NCI-H187 (cell line): ENCODE measurements at places on chromosomes 5 and 9.

DNA sequence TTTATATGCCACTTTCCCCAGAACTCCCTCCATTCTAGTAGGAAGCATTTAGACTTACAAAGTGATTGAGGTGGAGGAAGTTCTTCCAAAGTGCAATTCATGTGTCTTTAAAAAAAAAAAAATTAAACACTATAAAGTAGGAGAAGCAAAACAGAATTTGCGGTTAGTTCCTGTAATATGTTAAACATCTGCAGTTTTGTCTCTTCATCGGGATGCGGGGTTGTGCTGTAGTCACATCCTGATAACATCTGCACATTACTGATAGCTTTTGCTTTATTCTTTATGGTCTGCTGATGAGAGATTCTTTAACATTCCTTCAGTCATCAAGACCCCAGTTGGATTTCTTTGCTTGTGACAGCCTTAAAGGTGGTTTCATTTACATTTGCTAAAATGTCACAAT, 694.3 kb downstream of the NR2F1-AS1 start:
- DNase-seq, result no peak

- no peak for DNase-seq
Observed at GRCh38 chr9:96574931-96575351, 44.7 kb downstream of the CDC14B start.

DNA sequence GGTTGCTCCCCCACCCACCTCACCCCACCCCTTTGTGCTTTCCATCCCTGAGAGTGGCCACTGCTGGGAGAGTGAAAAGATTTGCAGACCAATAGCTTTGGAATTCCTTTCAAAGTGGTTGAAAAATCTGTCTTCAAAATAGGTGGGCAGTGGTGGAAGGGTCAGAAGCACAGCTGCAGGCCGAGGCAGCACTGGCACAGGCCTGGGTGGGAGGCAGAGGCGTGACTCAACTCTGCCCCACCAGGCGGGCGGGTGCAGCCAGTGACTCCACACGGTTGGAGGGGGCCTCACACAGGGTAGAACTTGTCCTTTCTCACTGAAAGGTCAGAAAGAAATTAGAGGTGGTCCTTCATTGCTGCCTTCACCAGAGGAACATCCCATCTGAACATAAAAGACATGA, 214.9 kb upstream of the TBCA start:
- DNase-seq, result no peak

- no peak for DNase-seq
Observed at GRCh38 chr5:113081881-113082546, 105.4 kb downstream of the DCP2 start.

DNA sequence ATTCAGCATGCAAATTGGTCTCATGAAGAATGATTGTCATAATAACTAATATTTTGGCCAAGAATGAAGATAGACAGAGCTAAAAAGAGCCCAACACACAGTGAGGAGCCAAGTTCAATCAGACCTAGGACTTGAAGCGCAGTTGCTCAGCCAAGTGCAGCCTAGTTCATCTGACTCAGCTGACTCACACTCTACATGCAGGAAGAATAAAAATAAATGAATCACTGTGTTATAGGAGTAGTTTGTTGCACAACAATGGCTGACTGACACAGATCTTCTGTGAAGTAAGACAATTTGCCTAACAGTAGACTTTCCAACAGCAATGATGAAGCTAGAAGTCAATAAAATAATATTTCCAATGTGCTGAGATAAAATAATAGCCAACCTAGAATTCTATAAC, 261.5 kb downstream of the CEMIP2 start:
- no peak for DNase-seq

- no peak for DNase-seq
Observed at GRCh38 chr5:139501381-139501780, 18.8 kb upstream of the STING1 start.

- no peak for DNase-seq
Observed at GRCh38 chr5:163565931-163566608, 60.7 kb downstream of the MAT2B start.

- DNase-seq, result no peak
Observed at GRCh38 chr9:34983209-34983608, 6.3 kb upstream of the DNAJB5 start.

DNA sequence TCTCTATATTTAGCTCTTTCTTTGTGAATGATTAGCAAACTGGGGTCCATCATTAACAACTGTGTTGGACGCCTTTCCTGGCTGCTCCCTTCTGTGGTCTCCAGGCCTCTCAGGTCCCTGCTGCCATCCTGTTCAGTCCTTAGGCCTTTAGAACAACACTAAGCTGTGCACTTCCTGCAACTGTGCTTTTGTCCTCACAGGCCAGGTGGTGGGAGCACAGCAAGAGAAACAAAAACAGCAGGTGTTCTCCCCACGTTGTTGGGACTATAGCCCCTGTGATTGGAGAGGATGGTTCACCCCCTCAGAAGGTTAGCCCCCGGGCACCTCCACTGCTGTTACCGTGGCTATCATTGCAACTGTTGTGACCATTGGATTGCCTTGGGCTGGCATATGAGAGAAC, 41.7 kb upstream of the CLINT1 start:
- no peak for DNase-seq

GRCh38 chr5:88660947-88661805, 221.8 kb downstream of the MEF2C start:
- DNase-seq, result peak; percentile 93

GRCh38 chr5:143147902-143148301, 255.6 kb downstream of the NR3C1 start:
- DNase-seq, result no peak

DNA sequence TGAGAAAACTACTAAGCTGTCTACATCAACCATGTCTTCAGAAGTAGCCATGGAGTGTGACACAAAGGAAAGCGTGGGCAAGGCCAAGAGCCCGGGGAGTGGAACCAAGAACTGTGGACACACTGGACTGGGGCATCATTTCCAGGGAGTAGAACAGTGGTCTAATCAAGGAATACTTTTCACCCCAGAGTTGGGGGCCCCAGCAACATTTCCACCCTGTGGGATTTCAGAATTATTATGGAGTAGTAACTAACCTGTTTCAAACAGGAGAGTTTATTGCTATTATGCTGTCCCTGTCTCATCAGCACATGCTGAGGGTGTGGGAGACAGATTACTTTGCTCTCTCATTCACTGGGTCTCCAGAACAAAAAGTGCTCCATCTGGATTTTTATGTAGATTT, 58.0 kb upstream of the FSTL4 start:
- DNase-seq, result no peak

GRCh38 chr9:37165644-37166043, 45.3 kb downstream of the ZCCHC7 start:
- no peak for DNase-seq

GRCh38 chr9:95102001-95102433, 215.5 kb downstream of the FANCC start:
- DNase-seq, result no peak

DNA sequence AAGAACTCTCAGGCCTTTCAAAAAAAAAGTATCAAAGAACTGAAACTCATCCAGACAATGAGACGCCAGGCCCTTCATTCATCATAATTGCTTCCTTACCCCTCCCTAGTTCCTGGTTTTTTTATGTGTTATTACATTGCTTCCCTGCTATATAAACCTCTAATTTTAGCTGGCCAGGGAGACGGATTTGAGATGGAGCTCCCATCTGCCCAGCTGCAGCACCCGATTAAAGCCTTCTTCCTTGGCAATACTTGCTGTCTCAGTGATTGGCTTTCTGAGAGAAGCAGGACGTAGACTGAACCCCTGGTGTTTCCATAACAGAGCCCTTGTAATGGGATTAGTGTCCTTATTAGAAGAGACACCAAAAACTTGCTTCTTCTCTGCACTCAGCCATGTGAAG, 62.4 kb downstream of the BARX1 start:
- DNase-seq, result no peak

GRCh38 chr9:138049779-138050471, 172.3 kb downstream of the CACNA1B start:
- DNase-seq, result no peak

DNA sequence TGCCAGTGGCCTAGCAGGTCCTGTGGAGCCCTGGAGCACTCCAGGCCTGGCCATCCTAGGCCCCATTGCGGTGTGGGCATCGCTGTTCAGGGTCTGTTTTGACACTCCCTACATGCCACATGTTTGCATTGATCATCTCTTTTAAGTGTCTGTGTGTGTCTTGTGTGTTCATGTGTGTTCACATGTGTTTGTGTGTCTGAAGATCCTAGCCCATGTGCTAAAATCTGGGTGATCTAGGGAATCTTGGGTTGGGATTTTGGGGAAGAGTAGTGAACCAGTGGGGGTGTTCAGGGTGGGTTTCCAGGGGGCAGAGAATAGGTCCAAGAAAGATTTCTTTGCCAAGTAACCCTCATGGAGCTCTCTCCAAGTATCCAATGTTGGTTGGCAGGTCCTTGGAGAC, 8.4 kb downstream of the PSD2 start:
- DNase-seq, result no peak

- no peak for DNase-seq
Observed at GRCh38 chr5:79581535-79581934, 30.7 kb upstream of the TENT2 start.

DNA sequence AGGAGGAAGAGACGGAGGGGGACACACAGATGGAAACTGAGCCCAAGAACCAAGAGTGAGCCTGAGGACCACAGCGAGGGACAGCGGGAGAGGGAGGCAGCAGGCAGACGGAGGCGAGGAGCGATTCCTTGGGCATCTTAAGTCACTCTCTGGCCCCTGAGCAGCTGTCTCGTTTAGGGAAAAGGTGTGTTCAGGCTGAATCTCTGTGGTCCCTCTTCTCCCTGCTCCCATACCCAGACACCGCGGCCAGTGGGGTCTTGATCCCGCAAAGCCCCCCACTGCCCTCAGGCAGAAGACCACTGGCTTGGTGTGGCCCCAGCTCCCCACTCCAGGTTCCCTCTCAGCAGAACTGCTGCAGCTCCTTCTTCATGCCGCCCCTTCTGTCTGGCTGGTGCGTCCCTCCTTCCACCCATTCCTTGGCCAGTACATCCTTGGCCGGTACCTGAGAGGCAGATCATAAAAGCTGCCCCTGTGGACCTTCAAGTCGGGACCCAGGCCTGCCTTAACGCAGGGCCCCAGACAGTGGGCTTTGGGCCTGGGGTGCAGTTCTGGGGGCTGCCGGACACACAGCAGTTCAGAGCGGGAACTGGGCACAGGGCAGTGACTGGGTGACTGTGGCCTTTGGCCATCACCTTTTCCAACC, 5.8 kb upstream of the RALGDS start:
- DNase-seq, result no peak

GRCh38 chr9:37650873-37651768, at the start of gene FRMPD1:
Gene FRMPD1 (plus strand): TSS chr9:37650954. CDS start chr9:37692642, 41,688 bp downstream.
- peak; percentile 46 for DNase-seq

DNA sequence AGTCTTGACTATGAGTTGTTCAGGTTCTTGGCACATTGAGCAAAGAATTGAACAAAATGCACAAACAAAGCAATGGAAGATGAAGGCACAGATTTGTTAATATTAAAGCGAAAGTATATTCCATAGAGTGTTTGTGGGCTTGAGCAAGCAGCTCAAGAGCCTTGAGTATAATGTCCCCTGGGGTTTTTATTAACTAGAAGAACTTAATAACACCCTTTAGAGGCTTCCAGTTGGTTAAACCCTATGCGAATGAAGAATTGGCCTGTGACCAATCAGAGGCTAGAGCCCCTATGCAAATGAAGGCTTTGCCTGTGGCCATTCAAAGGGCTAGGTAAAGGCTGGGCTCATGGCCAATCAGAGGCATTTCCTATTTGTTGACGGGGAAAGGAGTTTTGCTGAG, 135.3 kb upstream of the IL12B start:
- DNase-seq, result no peak

DNA sequence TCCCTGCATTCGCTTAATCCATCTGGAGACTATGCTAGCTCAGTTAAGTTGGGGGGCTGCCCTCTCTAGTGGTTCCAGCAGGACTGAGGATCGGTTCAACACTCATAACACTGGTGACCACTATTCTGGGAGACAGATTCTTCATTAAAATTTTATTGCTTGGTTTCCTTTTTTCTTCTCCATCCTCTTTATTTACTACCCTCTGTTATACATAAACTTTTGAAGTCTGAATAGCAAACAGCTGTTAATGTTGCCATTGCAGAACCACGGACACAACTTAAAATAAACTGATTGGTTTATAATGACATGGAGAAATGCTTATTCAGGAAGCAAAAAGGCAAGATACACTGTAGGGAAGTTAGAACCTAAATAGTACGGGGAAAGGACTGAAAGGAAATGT, 22.1 kb downstream of the IQGAP2 start:
- DNase-seq, result no peak

- DNase-seq, result no peak
Observed at GRCh38 chr9:29691145-29691544, 2117.9 kb upstream of the C9orf72 start.

DNA sequence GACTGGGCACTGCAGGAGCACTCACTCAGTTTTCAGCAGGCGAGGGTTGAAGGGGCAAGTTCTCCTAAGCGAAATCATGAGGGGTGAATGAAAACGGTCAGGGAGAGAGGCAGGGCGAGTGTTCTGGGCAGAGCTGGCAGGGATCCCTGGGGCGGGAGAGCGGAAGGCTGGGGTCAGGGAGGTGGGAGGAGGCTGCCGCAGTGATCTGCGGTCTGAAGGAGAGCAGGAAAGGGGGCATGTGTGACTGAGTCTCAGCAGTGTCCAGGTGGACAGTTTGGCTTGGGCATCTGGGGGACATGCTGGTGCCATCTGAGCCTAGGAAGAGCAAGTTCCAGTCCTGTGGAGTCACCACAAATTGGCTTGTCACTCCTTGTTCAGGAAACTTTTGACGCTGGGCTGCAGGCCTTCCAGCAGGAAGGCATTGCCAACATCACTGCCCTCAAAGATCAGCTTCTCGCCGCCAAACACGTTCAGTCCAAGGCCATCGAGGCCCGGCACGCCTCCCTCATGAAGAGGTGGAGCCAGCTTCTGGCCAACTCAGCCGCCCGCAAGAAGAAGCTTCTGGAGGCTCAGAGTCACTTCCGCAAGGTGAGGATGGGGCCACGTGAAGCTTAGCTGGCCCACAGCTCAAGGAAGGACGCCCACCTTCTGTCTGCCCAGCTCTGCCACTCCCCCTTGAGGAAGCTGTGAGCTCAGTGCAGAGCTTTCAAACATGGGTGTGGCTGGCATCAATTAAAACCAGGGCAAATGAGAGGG, 31.1 kb downstream of the DYNC2I2 start:
- DNase-seq, result no peak

DNA sequence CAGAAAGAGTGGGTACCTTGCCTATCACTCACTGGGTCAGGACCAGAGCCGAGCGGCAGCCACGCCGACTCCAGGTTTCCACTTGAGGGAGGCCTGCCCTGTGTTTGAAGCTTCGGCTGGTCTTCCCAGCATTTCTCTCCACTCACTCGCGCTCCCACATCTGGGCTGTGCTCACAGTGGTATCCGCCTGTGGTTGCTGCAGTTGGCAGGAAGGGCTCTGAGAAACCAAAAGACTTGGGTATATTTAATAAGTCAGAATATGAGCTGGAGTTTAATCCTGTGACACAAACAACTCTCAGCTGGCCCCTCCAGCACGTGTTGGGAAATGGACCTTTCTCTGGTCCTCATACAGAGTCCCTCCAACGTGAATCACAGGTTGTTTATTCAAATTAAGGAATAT, 70.9 kb downstream of the SPRY4 start:
- DNase-seq, result no peak

DNA sequence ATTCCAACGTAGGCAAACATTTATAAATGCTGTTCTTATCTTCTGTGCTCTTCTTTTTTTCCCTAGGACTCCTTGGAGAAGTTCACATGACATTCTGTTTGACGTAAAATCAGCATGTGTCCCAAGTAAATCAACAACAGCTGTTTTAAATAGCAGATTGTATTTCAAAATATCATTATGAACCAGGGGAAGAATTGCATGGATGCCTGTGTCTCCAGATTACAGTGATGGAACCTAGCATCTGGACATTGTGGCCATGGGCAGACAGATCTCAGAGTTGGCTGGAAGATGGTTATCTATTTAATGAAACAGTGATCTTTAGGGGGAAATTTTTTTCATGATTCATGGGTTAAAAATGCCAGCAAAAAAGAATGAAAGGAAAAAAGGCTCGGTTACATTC, 222.0 kb downstream of the MAN2A1 start:
- no peak for DNase-seq
